CD4-positive, alpha-beta T cell treated with Interleukin-15 for 4 hours (primary cell): ENCODE measurements at places on chromosomes 5 and 9.

GRCh38 chr5:37833990-37834389, 5.9 kb downstream of the GDNF start:
- no peak for DNase-seq

DNA sequence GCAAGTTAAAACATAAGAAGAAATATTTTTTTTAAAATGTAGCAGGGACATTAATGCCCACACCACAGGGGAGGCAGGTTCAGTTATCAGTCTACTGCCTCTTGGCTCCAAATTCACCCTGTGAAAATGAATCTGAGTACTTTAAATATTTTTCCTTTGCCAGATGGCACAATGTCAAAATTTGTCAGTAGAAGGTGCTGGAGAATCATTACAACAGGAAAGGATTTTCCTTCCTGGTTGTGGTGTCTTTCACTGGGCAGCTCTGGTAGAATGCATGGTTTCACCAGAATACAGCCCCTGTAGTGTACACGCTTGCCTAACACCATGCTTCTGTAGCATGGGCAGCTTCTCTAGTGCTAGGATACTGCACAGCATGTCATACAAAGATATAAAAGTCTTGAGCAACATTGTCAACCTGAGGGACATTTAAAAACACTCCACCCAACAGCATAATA, 9.7 kb upstream of the SREK1 start:
- no peak for DNase-seq

GRCh38 chr5:110460837-110461236, 265.6 kb downstream of the TMEM232 start:
- DNase-seq: no peak

DNA sequence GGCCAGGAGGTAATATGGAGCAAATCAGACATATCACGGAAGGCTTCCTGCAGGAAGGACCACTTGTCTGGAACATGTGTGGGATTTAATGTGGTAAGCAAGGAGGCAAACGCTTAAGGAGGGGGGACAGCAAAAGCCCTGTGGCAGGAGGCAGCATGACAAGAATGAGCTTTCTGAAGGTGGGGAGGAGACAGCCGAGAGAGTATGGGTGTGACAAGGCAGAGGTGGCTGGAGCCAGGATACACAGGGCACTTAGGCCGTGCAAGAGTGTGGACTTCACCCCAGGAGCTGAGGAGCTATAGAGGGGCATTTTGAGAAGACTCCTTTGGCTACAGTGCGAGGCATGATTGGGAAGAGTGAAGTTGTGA, 14.4 kb upstream of the S1PR3 start:
- no peak for DNase-seq

DNA sequence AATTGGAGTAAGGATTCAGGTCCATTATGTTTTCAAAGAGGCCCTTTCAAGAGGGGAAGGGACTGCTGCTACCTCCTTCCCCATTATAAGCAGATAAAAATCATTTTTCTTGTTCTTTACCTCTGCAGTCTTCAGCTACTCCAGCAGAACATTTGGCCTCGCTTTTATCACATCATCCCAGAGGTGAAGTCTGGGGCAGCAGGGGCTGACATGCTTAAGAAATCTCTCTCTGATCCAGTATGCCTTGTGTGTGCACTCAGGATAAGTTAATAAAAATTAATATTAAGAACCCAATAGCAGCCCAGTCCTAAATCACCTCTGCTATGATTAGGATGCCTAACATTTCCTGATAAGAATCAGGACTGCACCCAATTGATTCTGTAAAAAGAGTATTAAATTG, 306.9 kb upstream of the NREP start:
- DNase-seq: no peak

GRCh38 chr5:133163839-133164238, 112.0 kb downstream of the HSPA4 start:
- no peak for DNase-seq

DNA sequence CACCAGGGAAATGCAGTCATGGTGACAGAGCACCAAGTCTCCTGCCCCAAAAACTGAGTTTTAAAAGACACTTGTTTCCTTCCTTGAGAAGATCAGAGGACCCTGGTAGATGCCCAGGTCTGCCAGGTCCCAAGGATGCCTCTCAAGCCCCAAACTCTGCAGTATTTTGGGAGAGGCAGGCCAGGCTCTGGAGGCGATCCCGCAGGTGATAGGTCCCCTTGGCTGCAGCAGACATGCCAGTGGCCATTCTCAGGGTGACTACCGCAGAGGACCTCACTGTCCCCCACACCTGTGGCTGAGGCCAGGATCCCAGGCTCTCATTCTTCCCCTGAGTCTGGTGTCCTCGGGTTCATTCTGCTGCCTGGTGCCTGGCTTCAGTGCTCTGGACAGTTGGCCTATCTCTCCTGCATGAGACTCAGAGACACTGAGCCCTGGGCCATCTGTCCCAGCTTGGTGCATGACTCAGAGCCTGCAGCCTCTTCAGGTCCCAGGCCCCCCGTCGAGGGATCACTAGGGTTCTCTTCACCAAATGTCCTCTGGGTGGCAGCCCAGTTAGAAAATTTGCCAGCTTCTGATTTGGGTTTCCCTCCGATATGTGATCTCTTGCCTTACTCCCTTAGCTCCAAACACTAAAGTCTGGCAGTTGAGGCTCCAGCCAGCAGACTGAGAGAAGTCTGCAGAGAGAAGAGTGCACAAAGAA, 59.7 kb upstream of the GARNL3 start:
- DNase-seq: no peak

GRCh38 chr9:116331241-116331640, 177.7 kb downstream of the PAPPA start:
- DNase-seq: no peak

- no peak for DNase-seq
Measured at GRCh38 chr9:125774106-125774505, 26.9 kb downstream of the PBX3 start.

GRCh38 chr5:55308254-55308836, 556 bp downstream of the MTREX start:
- peak; percentile 22 for DNase-seq
